ENCODE measurements at places on chromosomes 2 and 18. TPM values are rescaled to one million over a fixed set of nuclear protein-coding genes. Genes with fewer than 3 reads are reported as not detected.

DNA sequence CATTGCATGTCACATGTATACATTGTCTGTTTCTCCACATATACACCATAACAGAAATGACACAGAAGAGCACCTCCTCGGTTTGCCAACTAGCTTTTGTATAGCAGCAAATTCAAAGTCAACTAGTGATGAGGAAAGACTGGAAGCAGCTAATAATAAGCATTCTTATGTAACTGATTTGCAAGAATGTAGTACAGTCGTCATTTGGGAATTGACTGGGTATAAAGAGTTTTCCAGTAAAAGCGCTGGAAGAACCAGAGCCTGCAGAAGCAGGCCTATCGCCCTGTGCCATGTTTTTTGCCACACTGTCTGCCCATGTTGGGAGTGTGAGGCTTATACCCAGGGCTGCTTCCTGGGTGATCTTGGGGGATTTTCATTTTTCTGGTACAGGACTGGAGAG, 310.6 kb downstream of the GBX2 start:
- DNase-seq: no peak
- H3K4me3 ChIP-seq: no peak overlapping the region
- H3K36me3 ChIP-seq: no peaks in the 10 kb centered on the region
- no peak overlapping the region for H3K27ac ChIP-seq
- H3K4me1 ChIP-seq: no peaks in the 10 kb centered on the region
- no peaks in the 10 kb centered on the region for H3K27me3 ChIP-seq

LOXL3 gene
- not detected for total RNA-seq

GRCh38 chr2:177466337-177467195, 74.0 kb downstream of the AGPS start:
- H3K36me3 ChIP-seq: no peaks in the 10 kb centered on the region
- H3K4me1 ChIP-seq: no peaks in the 10 kb centered on the region
- H3K27ac ChIP-seq: no peak overlapping the region
- H3K4me3 ChIP-seq: no peak overlapping the region

SKOR2 gene
- not detected for total RNA-seq

RSAD2 gene
- 0.18 TPM for total RNA-seq

ANO7 gene
- not detected for total RNA-seq
